ENCODE measurements at places on chromosomes 1 and 21. TPM values are rescaled to one million over a fixed set of nuclear protein-coding genes. Genes with fewer than 3 reads are reported as not detected.

Gene FAM163A
- not detected for total RNA-seq

Gene CFHR3
- not detected for total RNA-seq

Gene YARS1
- total RNA-seq = 199 TPM

Gene EFNA1
- 0.88 TPM for total RNA-seq

Gene NCSTN
- total RNA-seq = 165 TPM

Gene S100A8
- not detected for total RNA-seq

GRCh38 chr1:34780528-34780927, 486 bp upstream of the GJB3 start:
- peaks cover 55% of the 10 kb centered on the region for H3K27me3 ChIP-seq
- no peak overlapping the region for H3K4me3 ChIP-seq
- H3K4me1 ChIP-seq = no peaks in the 10 kb centered on the region
- H3K36me3 ChIP-seq = no peaks in the 10 kb centered on the region
- no peak overlapping the region for H3K27ac ChIP-seq

- H3K36me3 ChIP-seq = no peaks in the 10 kb centered on the region
- H3K27me3 ChIP-seq = no peaks in the 10 kb centered on the region
- no peak overlapping the region for H3K27ac ChIP-seq
- no peak for DNase-seq
Observed at GRCh38 chr1:89733748-89734147, 87.1 kb upstream of the LRRC8D start.

- H3K4me3 ChIP-seq = no peak overlapping the region
- H3K27me3 ChIP-seq = no peaks in the 10 kb centered on the region
- DNase-seq = peak; percentile 50
- peaks cover 48% of the 10 kb centered on the region for H3K36me3 ChIP-seq
Observed at GRCh38 chr1:11960715-11961114, 19.5 kb upstream of the MFN2 start.

GRCh38 chr1:207103892-207104373, at the start of gene C4BPA:
Gene C4BPA, plus strand, starts transcription at chr1:207104233. Its CDS starts 8,793 bp downstream, at chr1:207113026.
- H3K36me3 ChIP-seq = no peaks in the 10 kb centered on the region
- H3K27ac ChIP-seq = no peak within 1 kb of the TSS
- DNase-seq = no peak
- no peak within 1 kb of the TSS for H3K4me3 ChIP-seq
- no peaks in the 10 kb centered on the region for H3K27me3 ChIP-seq

- H3K4me3 ChIP-seq = peak overlapping the region; percentile 39
- no peaks in the 10 kb centered on the region for H3K27me3 ChIP-seq
- no peak overlapping the region for H3K27ac ChIP-seq
- no peak for DNase-seq
Observed at GRCh38 chr1:225677350-225678124, 24.6 kb upstream of the ENAH start.

GRCh38 chr1:23574265-23574754, 15.0 kb upstream of the ID3 start:
- no peak overlapping the region for H3K4me3 ChIP-seq
- no peaks in the 10 kb centered on the region for H3K27me3 ChIP-seq
- H3K36me3 ChIP-seq = no peaks in the 10 kb centered on the region

GRCh38 chr1:223771814-223772770, 59.8 kb downstream of the CAPN2 start:
- H3K4me3 ChIP-seq = peak overlapping the region; percentile 4
- H3K36me3 ChIP-seq = peaks cover 69% of the 10 kb centered on the region
- H3K4me1 ChIP-seq = peaks cover 49% of the 10 kb centered on the region
- peak; percentile 92 for DNase-seq
- no peaks in the 10 kb centered on the region for H3K27me3 ChIP-seq

DNA sequence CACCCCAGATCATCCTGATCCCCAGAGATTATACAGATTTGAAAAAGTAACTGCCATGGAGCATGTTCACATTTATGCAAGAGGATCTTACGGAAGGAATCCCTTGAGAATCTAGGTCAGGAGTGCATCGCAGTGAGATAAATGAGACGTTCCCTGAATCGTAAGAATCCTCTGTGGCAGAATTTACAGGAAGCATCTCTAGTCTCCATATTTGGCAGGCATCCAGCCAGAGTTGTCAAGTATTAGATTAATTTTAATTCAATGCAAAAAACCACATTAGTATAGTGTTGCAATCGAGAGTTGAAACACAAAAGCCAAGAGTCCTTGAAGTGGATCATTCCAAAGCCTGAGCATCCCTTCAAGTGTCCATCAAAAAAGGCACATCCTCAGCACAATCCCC, 100.8 kb downstream of the RRAGC start:
- no peak overlapping the region for H3K4me3 ChIP-seq
- no peaks in the 10 kb centered on the region for H3K27me3 ChIP-seq
- H3K27ac ChIP-seq = no peak overlapping the region
- DNase-seq = no peak
- H3K36me3 ChIP-seq = no peaks in the 10 kb centered on the region

DNA sequence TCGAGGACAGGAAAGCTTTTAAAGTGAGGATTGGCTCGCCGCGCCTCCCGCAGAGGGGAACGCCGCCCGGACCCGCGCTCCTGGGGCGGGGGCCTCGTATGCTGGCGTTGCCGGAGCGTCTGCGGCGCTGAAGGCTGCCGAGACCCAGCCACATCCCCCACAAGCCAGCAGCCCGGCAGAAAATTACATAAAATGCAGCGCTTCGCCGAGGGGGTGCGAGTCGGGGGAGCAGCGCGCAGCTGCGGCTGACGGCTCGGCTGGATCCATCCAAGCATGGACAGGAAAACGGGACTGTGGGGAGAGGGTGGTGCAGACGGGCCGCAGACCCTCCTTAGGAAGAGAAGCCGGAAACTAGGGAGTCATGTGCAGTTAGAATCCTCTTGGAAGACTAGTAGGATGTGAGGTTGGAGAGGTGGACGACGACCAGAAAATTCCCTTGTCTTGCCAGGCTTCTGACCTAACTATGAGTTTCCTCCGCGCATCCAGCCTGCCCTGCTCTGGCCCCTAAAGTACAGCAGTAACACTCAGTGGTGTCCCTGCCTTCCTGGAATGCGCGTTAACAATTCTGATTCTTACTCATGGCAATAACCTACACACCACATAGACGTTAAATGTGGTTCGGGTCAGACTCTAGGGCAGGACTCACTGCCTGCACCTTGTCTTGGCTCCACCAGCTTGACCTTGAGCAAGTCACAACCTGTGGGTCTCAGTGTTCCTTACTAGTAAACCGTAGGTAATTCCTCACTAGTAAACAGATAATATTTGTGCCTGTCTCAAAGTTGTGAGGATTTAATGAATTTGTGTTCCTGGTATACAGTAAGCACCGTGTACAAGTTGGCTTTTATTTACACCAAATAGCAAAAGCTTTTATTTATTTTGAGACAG, 953 bp upstream of the BRWD1 start:
- H3K4me1 ChIP-seq = peaks cover 8% of the 10 kb centered on the region
- H3K4me3 ChIP-seq = peak overlapping the region; percentile 88
- H3K27ac ChIP-seq = peak overlapping the region; percentile 86
- peak; percentile 92 for DNase-seq

DNA sequence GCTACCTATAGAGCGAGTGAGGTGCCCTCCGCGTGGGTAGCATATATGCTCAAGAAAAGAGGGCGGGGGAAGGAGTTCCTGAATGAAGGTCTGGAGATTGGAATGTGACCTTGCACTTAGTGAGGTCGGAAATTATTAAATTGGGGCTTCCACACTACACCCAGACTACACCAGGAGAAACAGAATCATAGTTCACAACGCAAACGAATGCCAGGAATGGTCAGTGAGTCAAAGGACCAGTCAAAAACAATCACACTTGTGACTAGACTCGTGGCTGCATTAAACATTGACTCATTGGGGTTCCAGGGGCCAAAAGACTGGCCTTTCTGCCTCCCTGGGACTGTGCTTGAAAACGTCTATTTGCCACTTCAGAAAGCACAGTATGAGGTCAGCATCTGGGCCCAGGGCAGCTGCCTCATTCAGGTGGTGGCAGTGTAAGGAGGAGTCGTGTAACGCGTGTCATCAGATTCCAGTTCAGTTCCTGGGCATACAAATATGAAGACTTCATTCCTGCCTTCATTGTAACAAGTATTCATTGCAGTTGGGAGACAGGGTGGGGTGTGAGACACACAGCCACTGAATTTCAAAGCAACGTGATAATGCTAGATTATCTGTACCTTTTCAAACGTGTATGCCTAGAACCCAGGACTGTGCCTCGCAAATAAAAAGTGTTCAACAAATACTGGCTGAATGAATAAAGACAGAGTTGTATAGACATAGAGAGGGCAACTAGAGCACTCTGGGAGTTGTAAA, at the start of gene YOD1:
TSS of gene YOD1 (minus strand) at position 18 of the 753 bp plus-strand sequence. CDS start 178 bp downstream, outside the sequence.
- peak within 1 kb of the TSS; percentile 95 for H3K27ac ChIP-seq
- peaks cover 22% of the 10 kb centered on the region for H3K36me3 ChIP-seq
- H3K4me1 ChIP-seq = peaks cover 36% of the 10 kb centered on the region
- peak; percentile 86 for DNase-seq

- H3K4me3 ChIP-seq = no peak overlapping the region
- H3K27ac ChIP-seq = no peak overlapping the region
- peaks cover 2% of the 10 kb centered on the region for H3K4me1 ChIP-seq
- H3K27me3 ChIP-seq = peaks cover 57% of the 10 kb centered on the region
- DNase-seq = no peak
Observed at GRCh38 chr21:38669186-38669585, 136.5 kb upstream of the ETS2 start.

DNA sequence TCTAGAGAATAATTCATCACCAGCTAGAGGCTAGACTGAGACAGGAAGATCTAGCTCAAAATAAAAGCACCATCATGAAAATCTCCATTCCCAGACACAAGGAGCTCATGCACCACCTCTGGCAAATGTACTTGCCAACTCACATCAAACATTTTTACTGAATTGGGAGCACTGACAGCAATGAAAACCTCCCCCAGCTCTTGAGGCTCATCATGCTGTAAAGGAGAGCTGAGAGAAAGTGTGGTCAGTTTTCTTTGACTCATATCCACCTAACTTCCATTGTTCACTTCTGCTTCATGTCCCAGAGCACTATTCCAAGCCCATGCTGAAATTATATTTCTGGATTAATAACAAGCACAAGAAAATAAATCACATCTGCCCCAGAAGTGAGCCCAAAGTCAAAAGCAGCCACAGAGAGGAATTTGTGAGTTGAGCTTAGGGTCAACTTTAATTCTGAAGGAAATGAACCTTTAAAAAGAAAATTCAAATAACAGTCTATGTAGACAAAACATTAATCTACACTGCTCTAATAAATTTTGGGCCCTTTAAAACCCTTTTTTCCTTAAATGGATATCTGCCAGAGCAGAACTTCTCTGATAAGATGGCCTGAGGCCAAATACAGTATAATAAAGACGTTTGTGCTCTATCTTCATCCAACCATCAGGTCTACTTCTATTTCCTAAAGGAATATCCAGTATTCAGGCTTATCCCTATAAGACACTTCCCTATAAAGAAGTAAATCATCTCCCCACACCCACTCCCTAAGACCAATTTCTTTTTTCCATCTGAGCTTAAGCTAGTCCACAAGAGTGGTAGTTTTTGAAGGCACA, 85.9 kb upstream of the ADAM30 start:
- H3K27ac ChIP-seq = peak overlapping the region; percentile 36
- no peaks in the 10 kb centered on the region for H3K27me3 ChIP-seq
- H3K4me1 ChIP-seq = peaks cover 42% of the 10 kb centered on the region
- no peak for DNase-seq

DNA sequence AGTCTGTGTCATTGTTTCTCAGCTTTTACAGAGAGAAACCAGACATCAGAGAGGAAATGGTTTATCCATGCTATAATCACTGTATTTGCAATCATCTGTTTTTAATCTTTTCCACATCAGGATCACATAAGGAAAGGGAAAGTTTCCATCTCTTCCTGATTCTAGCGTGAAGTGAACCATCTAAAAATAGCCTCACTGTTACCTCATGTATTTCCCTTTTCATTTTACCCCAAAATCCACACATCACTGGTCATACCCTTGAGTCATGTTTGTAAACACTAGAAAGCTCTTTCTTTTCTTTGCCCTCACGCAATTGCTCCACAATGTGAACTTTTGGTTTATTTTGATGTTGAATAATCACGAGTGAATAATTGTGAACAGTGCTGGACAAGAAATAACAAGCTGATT, 146.0 kb downstream of the PLA2G4A start:
- peaks cover 12% of the 10 kb centered on the region for H3K4me1 ChIP-seq
- no peaks in the 10 kb centered on the region for H3K36me3 ChIP-seq
- peak; percentile 34 for DNase-seq
- H3K27ac ChIP-seq = peak overlapping the region; percentile 91

DNA sequence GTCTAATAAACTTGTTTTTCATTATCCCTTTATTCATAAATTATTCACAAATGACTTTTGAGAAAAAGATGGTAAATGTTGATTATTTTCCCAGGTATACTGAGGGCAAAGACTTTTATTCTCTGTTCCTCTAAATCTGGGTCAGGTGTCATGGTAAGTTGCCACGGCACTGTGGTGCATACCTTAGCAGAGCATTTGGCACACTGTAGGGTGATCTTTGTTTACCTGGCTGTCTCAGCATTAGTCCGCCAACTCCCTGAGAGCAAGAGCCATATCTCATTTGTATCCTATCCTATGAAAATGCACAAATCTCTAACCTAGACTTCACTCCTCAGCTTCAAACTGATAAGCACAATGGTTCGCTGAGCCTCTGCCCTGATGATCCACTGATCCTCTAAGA, 24.9 kb downstream of the GDAP2 start:
- H3K4me3 ChIP-seq = no peak overlapping the region
- H3K27me3 ChIP-seq = no peaks in the 10 kb centered on the region
- no peak overlapping the region for H3K27ac ChIP-seq
